Mesenteric fat pad (tissue), 1 donor: ENCODE measurements at places on chromosomes 5 and 9.
A peak's percentile ranks its signal among the peaks of the same experiment; 100 is the strongest.

GRCh38 chr9:136093995-136094881, 851 bp downstream of the NACC2 start:
- no peak for DNase-seq

GRCh38 chr9:129121483-129121882, 10.3 kb downstream of the PTPA start:
- no peak for DNase-seq

DNA sequence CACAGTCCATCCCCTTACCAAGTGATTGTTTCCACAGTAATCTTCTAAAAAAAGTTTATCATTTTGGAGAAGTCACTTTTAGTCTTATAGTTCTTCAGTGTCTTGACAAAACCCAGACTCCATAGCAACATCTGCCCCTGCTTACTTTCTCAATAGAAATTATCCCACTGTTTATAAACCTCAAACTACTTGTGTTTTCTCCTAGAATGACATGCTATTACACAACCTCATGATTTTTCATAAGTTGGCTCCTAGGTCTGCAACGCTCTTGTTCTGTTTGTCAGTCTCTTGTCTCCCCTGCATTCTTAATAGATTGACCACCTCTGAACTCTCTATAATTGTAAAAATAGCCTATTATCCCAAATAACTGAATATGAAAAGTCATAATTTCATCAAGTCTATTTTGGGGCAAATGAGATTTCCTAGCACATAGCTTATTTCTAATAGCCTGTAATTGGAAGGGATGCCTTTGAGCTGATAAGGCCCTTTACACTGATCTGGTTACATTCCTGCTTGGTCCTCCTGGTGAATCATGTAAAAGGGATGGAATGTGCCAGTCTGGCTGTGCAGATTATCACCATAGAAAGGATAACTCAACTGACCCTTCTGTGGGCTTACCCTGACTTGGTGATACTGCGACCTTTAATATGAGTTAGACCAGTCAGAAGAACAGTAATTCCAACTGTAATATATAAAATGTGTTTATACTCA, 69.6 kb downstream of the CHSY3 start:
- no peak for DNase-seq

DNA sequence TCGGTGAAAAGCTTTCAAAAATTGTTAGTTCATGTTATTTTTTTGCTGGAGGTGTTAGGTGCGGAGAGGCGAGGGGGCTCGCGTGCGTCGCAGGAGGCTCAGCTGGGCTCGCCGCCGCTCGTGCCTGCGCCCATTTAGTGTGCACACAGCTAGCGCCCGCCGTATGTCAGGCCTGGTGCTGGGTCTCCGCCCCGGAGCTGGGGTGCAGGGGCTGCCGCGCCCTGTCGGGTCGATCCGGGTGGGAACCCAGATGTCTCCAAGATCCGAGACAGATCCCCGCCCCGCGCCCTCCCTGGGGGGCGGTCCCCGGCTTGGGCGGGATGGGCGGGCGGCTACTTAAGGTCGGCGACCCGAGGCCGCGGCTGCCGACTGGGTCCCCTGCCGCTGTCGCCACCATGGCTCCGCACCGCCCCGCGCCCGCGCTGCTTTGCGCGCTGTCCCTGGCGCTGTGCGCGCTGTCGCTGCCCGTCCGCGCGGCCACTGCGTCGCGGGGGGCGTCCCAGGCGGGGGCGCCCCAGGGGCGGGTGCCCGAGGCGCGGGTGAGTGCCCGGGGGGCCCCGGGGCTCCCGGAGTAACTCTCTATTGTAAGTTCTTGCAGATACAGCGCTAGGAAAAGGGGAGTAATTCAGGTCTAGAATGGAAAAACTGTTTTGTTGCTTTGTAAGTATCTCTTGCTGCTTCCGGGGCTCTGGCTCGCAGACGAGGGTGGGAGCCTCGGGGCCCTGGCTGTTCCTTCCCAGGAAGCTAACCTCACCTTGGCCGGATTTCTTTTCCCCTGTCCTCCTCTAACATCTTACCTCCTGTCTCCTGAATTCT, 31.7 kb downstream of the GSN start:
- peak; percentile 90 for DNase-seq

DNA sequence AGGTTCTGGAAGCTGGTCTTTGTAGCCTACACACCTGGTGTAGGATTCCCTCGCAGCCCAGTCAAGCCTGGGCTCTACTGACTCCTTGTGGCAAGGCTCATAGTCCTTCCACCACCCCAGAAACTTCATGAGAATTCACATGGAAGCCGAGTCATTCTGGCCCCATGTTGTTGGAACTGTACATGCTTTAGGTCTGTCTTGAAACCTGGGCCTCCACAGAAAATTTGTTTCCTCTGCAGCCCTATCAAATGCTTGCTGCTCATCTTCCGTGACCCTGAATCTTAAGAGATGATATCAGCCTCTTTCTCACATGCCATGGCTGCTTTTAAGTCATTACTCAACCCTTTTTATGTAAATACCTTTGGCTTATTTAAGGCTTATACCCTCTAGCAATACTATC, 113.4 kb upstream of the GRHPR start:
- no peak for DNase-seq
